ENCODE measurements at places on chromosomes 4 and X.

DNA sequence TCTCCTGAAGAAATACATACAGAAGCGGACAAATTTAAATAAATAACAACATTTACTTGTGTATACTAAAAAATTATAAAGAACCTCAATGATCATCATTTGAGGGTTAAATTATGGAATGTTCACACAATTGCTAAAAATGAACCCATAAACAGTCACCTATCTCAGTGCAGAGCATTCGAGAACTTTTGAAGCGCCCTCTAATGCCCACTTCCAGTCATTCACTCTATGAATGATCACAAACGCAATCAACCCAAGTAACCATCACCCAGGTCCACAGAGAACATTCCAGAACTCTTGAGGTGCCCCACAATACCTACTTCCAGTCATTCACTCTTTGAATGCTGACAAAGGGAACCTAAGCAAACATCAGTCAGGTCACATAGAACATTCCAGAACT lies 103.5 kb upstream of the PLAC1 start:
- no peak for DNase-seq

GRCh38 chr4:6891436-6892170 lies 18.0 kb upstream of the TBC1D14 start:
- peak; percentile 64 for DNase-seq

- no peak for DNase-seq
Measured at GRCh38 chrX:138742217-138742616, 30.7 kb upstream of the FGF13 start.

GRCh38 chrX:152638443-152638904 lies 779 bp downstream of the GABRQ start:
- DNase-seq = no peak

DNA sequence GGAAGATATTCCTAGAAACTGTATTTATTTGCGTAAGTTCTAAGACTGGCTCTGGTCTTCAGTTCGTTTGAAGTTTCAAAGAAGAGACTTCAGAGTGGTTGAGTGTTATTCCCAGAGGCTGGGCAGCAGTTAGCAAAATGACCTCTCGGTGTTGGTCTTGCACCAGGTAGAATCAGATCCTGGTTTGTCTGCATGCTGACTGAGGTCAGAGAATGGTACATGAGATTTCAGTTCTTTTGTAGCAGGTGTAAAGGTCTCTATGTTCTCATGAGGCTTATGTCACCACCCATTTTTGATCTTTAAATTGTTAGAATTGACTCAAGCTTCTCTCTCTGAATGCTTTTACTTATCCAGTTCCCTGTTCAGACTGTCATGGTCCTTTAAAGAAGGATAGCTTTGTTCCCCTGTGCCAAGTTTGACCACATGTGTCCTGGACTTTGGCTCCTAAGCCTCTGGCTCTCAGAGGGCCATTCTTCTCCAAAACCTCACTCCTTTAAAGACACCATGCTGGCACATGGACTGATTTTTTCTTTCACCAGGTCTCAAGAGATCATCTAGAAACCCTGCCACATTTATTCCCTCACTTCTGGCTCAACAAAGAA lies 355.8 kb upstream of the BOD1L1 start:
- no peak for DNase-seq

DNA sequence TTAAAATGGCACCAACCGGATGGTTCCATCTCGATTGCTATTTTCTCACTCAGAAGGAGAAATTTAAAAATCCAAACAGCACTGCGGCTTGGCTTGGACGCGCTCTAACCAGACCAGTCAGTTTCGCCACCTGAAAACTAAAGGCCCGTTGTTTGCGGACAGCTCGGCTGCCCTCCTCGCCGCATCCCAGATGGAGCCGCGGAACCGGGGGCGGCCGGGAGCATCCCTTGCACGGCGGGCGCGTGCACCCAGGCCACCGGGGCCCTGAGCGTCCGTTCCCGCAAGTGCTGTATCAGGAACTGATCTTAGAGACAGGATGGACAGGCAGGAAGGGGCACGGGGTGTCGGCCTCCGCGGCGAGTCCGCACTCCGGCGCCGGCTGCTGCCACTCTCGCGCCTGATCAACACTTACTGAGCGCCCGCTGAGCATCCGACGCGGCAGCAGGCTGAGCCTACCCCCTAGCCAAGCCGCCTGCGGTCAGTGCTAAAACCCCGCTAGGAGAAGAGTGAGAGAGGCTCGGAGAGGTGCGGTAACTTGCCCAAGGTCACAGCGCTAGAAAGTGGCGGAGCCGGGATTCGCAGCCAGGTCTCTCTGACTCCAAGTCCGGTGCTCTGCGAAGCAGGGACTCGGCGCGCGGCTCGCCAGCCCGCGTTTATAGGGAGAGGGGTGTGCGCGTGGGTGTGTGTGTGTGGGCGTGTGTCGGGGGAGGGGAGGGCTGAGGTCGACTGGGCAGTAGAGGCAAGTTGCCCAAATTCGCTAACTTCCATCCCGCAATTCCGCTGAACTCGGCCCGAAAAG lies at the start of gene CITED1:
TSS of gene CITED1 (minus strand) at position 629 of the 799 bp plus-strand sequence. CDS start 3,045 bp downstream, outside the sequence.
- DNase-seq = no peak

- DNase-seq = no peak
Measured at GRCh38 chrX:13845721-13846378, 29.0 kb upstream of the GPM6B start.
